HFFc6 (cell line): ENCODE measurements at places on chromosomes 16 and 17.
A peak's percentile ranks its signal among the peaks of the same experiment; 100 is the strongest.

DNA sequence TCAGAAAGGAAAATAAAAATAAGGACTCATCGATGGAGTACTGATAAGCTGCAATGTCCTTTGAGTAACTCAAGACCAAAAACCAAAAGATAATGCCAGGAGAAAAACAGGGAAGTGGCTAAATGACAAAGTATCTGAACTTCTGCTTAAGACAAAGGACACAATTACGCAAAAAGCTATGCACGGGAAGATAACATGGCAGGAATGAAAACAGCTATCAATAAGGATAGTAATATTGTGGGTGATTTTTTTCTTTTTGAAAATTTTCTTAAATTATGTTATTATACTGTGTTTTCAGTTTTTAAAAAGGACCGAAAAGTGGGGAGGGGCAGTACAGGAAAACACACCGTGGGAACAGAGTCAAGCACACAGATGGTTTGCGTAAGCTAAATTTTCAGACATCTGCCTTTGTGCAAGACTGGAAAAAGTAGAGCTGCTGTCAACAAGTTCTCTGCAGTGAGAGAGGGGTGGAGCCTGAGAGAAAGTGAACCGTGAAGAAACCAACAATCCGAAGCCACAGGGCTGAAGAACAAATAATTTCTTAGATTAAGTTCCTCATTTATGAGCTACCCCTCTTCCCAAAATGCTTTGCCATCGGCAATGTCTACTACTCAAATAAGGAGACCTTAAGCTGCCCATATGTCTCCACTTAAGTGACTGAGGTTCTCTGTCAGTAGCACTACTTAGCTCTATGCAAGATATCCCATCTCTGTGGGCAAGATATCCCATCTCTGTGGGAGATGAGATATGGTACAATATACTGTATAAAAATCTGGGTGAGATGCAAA is 99.9 kb upstream of the CORO6 start:
- H3K4me3 ChIP-seq, result no peak overlapping the region; the same call in 1 of the 2 replicates
- DNase-seq, result no peak
- peaks cover 34% of the 10 kb centered on the region for H3K4me1 ChIP-seq
- H3K27me3 ChIP-seq, result no peaks in the 10 kb centered on the region

DNA sequence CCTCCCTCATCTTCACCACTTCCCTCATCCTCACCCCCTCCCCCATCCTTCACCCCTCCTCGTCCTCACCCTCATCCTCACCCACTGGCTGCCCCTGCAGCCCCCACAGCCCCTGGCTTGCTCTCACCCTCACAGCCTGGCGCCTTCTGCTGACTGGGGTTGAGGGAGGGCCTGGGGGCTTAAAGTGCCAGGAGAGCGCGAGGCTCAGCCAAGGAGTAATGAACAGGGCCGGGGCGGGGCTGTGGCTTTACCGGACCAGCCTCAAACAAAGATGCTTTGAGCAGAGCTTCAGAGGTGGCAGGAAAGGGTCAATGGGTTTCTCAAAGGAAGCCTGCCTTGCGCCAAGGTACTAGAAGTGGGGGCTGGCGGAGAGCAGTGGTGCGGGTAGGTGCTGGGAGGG is at the start of gene PRSS33:
Gene PRSS33 (minus strand): TSS at position 155 of the 400 bp plus-strand sequence. CDS start 1,013 bp downstream, outside the sequence.
- H3K4me3 ChIP-seq, result no peak within 1 kb of the TSS
- no peak within 1 kb of the TSS for H3K27ac ChIP-seq
- H3K4me1 ChIP-seq, result no peaks in the 10 kb centered on the region
- no peaks in the 10 kb centered on the region for H3K36me3 ChIP-seq
- H3K27me3 ChIP-seq, result peaks cover 53% of the 10 kb centered on the region

DNA sequence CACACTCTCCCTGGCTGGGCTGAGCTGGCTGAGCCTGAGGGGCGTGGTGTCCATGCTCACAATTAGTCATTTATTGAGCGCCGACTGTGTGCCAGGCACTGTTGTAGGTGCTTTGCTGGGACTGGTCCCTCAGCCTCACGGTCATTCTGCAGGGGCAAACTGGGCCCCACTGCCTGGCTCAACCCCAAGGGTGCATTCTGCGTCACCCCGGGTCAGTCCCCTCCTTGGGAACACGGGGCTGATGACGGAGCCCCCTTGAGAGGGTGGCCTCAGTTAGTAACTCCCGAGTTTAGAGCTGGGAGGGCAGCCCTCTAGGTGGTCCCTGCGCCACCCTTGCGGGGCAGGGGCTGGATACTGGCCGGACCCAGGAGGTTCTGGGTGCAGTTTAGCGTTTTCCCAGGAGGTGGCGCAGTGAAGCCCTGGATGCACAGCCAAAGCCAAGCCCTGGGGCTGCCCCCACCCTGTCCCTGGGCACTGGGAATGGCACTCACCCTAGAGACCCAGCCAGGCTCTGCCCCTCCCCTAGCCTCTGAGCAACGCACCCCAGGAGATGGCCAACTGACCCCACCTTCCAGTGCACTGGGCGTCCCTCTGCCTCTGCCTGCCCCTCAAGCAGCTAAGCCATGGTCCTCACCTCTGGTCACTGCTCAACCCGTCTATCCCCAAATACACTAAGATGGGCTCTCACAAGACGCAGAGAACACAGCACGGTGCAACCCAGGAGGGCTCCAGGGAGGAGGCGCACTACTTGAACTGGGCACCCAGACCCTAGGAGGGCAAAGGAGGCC is 243.2 kb upstream of the GSE1 start:
- 0 out of 2 replicates have a peak, but pooled peaks cover 5% of the 10 kb centered on the region for H3K36me3 ChIP-seq
- peaks cover 14% of the 10 kb centered on the region for H3K27me3 ChIP-seq
- no peak overlapping the region; the same call in 1 of the 2 replicates for H3K4me3 ChIP-seq
- H3K4me1 ChIP-seq, result peaks cover 67% of the 10 kb centered on the region

DNA sequence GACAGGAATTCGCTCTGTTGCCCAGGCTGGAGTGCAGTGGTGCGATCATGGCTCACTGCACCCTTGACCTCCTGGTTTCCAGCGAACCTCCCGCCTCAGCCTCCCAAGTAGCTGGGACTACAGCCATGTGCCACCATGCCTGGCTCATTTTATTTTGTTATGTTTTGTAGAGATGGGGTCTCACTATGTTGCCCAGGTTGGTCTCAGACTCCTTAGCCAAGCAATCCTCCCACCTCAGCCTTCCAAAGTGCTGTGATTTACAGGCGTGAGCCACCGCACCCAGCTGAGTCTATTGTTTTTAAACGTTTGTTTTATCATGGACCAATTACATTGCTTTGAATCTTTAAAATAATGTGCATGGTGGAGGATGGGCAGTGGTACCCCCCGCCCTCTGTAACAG is 28.9 kb downstream of the COTL1 start:
- peaks cover 49% of the 10 kb centered on the region for H3K36me3 ChIP-seq
- no peak overlapping the region for H3K27ac ChIP-seq
- H3K27me3 ChIP-seq, result no peaks in the 10 kb centered on the region; the same call in 1 of the 2 replicates
- H3K4me3 ChIP-seq, result no peak overlapping the region
- DNase-seq, result no peak

DNA sequence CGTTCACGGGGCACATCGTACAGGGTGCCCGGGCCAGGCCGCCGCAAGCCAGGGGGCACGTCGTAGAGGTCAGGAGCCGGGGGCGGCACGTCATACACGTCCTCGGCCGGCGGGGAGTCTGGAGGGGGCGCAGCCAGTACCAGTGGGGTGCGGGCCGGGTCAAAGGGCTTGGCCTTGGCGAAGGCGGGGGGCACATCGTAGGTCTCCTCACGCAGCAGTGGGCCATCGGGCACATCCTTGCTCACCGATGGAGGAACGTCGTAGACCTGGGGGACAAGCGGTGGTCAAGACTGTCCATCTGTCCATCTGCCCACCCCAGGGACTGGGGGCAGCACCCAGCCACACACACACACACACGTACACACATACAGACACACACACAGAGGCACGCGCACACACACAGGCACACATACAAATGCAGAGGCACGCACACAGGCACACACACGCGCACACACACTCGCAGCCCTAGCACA is 15.7 kb downstream of the BCAR1 start:
- H3K4me3 ChIP-seq, result peak overlapping the region; percentile 3; the same call in 1 of the 2 replicates
- H3K36me3 ChIP-seq, result peaks cover 33% of the 10 kb centered on the region
- peaks cover 16% of the 10 kb centered on the region for H3K27me3 ChIP-seq
- H3K4me1 ChIP-seq, result peaks cover 49% of the 10 kb centered on the region
